ENCODE measurements at places on chromosomes 11 and 22.

DNA sequence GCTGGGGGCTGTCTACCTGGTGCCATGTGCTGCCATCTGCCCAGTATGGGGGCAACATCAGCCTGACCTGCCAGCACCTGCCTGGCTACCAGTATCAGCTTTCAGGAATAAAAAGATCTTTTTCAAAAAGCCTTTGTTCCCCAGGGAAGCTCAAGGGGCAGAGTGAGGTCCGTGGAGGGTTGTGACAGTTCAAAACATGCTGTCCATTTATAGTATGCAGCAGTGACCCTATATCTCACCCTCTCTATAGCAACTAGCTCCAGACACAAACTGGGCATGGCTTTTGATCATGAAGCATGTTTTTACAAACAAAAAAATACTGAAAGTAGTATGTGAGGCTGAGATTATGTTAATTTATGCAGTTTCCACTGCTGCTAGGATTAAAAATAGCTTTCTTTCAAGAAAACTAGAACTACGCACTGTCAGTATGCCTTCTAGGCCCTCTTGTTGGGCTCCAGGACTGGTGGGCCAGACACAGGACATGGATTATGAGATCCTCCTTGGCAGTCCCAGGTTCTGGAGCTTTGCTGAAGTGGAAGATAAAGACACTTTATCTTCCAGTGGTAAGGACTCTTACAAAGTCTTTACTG lies 23.4 kb downstream of the NAV2 start:
- no peak for DNase-seq

GRCh38 chr22:19546680-19547079 lies 22.5 kb upstream of the CLDN5 start:
- no peak for DNase-seq

- DNase-seq, result no peak
Observed at GRCh38 chr22:27046086-27046485, 388.7 kb downstream of the MIAT start.

DNA sequence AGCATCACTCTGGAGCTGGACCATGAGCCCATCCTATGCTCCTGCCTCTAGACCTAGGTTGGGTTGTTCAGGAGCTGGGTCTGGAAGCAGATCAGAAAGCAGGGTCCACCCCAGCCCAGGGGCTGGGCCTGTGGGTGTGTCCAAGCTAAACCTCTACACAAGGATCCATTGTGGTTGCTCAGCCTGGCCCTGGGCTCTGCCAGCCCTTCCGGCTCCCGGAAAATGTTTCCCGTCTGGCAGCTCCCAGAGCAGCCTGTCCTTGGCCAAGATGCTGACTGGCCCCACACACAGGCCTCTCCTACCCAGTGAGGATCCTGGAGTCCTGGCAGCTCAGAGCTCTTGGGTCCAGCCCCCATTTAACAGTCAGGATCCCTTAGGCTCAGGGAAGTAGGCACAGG lies 35.3 kb upstream of the FCHSD2 start:
- DNase-seq, result peak; percentile 88

GRCh38 chr11:41786087-41786486 lies 326.6 kb upstream of the LRRC4C start:
- DNase-seq, result no peak

GRCh38 chr11:70647188-70648166 lies 249.1 kb downstream of the CTTN start:
- no peak for DNase-seq

DNA sequence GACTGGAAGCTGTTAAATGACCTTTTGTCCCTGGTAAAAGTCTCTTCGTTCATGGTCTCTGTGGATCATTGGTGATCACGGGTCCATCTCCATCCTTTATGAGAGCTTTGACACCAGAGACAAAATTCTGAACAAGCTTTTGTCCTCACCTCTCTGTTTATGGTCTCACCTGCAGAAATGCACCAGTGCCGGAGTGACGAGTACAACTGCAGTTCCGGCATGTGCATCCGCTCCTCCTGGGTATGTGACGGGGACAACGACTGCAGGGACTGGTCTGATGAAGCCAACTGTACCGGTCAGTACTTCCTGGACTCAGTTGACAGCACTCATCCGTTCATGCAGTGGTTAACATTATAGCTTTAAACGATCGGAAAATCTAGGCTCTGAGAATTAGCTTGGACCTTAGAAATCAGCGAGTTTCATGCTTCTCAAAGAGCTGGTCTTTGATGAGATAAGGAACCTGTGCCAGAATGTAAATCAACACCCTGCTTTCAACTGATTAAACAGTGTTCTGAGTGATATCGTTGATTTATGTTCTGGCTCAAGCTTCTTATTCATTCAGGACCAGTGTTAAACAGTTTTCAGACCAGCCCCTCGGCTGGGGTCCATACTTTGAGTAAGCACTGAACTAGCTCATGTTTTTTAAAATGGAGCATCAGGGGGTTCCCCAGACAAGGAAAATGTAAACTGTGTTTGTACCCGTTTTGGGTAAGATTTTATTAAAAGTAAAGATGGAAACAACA lies 124.5 kb upstream of the SORL1-AS1 start:
- no peak for DNase-seq

- no peak for DNase-seq
Observed at GRCh38 chr11:131622193-131622592, 251.8 kb downstream of the NTM start.

DNA sequence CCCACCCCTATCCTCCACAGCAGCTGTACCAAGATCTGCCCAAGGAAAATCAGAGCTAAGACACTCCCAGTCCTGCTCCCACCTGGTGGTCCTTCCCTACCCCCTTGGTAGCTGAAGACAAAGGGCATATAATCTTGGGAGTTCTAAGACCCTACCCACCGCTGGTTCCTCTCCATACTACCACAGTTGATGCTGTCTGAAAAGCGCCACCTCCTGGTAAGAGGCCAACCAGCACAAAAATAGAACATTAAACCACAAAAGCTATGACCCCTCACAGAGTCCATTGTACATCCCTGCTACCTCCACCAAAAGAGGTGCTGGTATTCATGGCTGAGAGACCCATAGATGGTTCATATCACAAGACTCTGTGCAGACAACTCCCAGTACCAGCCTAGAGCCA lies 161.5 kb upstream of the ARHGAP42 start:
- DNase-seq, result no peak

DNA sequence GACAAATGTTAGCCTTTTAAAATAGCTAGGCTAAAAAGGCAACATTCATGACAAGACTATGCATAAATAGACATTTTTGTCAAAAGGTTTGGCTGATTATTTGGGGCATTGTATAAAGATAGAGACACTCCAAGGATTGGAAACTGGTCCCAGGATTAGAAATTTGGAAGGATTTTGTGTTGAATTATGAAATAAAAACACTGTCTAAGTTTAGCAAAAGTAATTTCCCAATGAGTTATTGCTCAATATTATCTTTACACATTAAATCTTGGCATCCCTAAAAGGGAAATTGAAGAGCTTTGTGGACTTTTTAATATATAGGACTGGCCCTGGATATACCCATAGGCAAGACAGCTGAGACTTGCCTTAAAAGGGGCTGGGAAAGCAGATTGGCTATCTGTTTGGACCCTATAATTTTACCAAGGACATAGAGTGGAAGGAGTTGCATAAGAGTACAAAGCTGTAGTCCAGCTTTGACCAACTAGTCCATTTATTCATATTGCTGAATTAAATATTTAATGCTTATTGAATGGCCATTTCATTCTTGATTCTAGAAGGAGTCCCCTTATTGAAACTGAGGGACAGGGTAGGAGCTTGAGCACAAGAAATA lies 382.7 kb downstream of the METTL15 start:
- no peak for DNase-seq

- no peak for DNase-seq
Observed at GRCh38 chr22:38305471-38306448, 11.5 kb downstream of the CSNK1E start.

- peak; percentile 95 for DNase-seq
Observed at GRCh38 chr11:102476812-102477211, 24.2 kb upstream of the TMEM123 start.

- DNase-seq, result no peak
Observed at GRCh38 chr11:68116974-68117373, 4.2 kb downstream of the CHKA start.

DNA sequence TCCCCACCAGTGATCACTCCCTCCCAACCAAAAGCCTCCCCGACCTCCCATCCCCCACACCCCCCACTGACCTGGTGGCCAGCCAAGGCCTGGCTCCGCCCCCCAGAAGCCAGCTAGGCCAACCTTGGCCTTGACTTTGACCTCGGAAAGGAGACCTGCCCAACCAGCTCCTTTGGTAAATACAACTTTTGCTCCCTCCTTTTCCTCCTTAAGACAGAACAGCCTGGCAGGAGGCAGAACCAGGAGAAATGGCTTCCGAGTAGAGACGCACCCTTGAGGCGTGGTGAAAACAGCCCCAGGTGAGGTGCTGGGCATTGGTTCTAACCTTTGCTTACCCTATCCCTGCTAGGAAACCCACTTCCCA lies 27.0 kb downstream of the PLEKHA7 start:
- DNase-seq, result no peak

DNA sequence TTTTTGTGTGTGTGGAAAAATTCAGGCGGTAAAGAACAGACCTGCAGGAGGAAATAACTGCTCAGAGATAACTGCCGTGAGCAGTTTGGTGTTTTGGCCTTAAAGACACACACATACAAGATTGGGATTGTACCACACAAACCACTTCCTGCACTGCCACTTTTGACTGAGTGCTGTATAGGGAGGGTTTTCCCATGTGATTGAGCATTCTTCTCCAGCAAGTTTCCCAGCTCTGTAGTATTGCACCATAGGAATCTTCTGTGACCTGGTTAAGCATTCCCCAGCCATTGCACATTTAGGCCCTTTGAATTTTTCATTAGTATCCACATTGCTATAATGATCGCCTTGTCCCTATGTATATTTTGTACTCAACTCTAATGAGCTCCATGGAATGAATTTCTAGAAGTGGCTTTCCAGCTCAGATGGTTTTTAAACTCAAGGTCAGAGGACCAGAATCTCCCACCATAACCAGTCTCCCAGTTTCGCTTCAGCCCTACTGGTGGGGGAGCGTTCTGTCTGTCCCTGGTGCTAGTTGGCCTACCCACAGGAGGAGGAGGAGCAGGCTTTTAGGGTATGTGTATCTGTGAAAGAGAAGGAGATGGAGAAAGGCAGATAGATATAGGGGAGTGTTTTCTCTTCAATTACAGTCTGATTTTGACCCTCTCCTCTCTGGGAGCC lies 9.3 kb downstream of the CD82 start:
- DNase-seq, result no peak

GRCh38 chr22:37419969-37420685 lies 7.2 kb downstream of the ELFN2 start:
- no peak for DNase-seq

- no peak for DNase-seq
Observed at GRCh38 chr11:64763526-64764039, 3.8 kb upstream of the PYGM start.

- no peak for DNase-seq
Observed at GRCh38 chr11:65425105-65425970, 2.7 kb downstream of the NEAT1 start.

GRCh38 chr11:130001461-130002351 lies 929 bp downstream of the PRDM10 start:
- DNase-seq, result peak; percentile 28

GRCh38 chr11:65292890-65293289 lies 21.8 kb upstream of the CDC42EP2 start:
- DNase-seq, result no peak

GRCh38 chr11:94511932-94512781 lies at the start of gene C11orf97:
Gene C11orf97, plus strand, starts transcription at chr11:94512461. Its CDS starts 68 bp downstream, at chr11:94512529.
- peak; percentile 35 for DNase-seq

- no peak for DNase-seq
Observed at GRCh38 chr11:2299773-2300172, 1.9 kb downstream of the C11orf21 start.

DNA sequence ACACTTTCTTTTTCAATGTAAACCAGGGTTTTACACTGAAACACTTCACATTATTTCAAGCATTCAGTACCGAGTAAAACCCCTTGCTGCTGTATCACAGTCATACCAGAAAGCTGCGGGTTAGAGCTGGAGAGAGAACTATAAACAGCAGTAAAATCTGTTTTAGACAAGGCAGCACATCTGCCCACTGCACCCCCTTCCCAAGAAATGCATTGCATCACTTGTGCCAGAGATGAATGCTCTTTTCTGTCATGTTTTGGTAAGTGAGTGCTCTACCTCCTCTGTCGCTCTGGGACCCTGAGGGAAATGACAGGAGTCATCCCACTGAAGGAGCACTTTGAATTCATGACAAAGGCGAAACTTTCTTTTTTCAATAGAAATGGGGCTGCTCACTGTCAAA lies 107.2 kb downstream of the MAML2 start:
- DNase-seq, result no peak

DNA sequence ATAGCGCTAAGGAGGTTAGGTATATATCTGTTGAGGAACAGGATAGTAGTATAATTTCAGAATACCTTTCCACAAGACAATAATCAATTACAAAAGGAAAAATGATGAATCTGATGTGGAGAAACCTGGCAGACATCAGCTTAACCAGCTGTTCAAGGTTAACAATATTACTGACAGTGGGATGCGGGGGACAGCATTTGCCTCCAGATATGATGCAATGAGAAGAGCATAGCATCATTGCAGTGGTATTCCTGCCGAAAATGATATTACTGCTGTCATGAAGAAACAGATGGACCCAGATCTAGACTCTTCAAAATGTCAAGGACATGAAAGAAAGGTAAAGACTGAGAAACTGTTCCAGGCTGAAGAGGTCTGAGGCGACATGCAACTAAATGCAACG lies 49.7 kb downstream of the RBFOX2 start:
- no peak for DNase-seq

DNA sequence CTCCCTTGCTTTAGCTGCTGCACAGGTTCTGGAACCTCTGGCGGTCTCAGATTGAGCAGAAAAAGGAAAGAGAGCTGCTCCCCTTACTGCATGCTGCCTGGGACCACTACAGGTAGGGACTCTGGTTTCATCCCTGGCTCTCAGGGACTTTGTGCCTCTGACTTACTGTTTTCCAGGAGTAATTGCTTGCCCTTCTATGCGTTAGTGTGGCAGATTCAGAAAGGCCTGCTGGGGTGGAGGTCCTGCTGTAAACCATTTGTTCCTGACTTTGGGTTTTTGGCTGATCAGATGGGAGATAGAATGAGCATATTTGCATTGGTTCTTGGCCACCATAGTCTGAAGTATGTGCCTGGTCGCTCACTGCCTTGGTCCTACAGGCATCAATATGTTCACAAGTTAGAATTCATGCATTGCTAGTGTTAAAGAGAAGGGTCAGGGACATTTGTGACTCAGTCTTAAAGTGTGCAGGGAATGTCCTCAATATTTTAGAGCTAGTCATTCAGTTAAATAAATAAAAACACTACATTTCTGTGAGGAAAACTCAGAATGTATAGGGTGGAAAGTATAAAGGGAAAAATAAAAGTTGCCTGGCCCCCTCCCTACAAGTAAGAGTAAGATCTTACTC lies 78.0 kb downstream of the PISD start:
- no peak for DNase-seq

GRCh38 chr22:35319244-35319985 lies 19.7 kb downstream of the TOM1 start:
- DNase-seq, result no peak

DNA sequence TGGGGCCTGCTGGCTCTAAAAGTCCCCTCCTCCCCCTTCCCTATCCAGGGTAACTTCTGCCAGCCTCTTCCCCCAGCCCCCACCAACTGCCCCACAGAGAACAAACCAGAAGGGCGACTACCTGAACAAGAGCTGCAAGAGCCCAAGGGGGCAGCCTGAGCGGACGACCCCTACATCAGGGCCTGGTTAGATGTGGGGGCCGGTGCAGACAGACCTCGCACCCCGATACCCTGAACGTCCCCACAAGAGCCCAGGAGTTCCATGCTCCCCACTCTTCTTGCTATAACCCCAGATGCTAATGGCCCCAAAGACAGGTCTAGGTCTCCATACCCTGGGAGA lies 20.7 kb downstream of the SUN2 start:
- no peak for DNase-seq

GRCh38 chr22:49091451-49091850 lies 736.2 kb downstream of the BRD1 start:
- no peak for DNase-seq

Data from HepG2 (cell line).